Hindlimb muscle (tissue), 1 donor: ENCODE measurements at places on chromosomes 4 and X. TPM values are rescaled to one million over a fixed set of nuclear protein-coding genes. Genes with fewer than 3 reads are reported as not detected.

GRCh38 chrX:44621078-44621477 lies 78.4 kb upstream of the FUNDC1 start:
- DNase-seq = no peak

DNA sequence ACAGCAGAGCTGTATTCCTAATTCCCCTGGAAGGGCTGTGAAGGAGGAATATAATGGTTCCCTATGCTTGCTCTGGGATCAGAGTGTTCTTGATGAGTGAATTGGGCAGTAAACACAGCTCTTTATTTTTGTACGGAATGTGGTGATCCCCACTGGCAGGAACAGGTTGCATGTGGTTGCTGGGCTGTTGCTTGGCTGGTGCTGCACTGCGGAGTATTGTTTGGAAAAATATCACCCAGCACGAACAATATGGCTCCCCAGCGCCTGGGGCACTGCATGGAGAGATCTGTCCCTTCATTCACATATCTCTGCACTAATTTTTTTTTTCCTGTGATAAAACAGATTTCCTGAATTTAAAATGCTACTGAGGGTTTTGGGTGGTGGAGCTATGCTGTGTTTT lies 119.7 kb downstream of the MGST2 start:
- DNase-seq = no peak

- DNase-seq = no peak
Measured at GRCh38 chr4:112114452-112114851, 30.8 kb upstream of the FAM241A start.

DNA sequence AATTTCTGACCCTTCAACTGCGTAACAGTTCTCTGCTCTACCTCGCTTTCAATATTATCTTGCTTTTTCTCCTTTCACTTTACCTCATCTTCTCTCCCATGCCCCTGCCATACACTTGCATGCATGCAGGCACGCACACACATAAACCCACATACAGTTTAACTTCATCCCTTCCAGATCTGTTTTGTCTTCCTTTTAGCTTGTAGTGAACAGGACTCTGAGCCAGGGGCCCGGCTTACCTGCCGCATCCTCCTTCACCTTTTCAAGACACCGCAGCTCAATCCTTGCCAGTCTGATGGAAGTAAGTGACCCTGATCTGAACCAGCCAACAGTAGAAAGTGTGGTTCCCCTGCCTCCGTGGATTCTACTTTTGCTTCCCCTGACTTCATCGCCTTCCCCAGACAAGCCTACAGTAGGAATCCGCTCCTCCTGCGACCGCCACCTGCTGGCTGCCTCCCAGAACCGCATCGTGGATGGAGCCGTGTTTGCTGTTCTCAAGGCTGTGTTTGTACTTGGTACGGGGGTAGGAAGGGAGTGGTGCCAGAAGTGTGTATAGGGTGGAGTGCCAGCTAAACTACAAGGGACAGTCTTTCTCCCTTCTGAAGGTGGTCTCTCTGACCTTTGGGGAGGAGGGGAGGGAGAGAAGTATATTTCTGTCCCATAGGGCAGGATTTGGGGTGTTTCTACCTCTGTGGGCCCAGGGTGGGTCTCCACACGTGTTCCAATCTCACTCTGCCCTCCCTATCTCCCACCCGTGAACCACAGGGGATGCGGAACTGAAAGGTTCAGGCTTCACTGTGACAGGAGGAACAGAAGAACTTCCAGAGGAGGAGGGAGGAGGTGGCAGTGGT lies 10.7 kb downstream of the MED12 start:
- peak; percentile 43 for DNase-seq

Gene FGF13
- 109 TPM for polyA plus RNA-seq
